Smooth muscle cell of bladder (primary cell): ENCODE measurements at places on chromosomes 6 and 20. TPM values are rescaled to one million over a fixed set of nuclear protein-coding genes. Genes with fewer than 3 reads are reported as not detected.

Gene NKX2-2
- not detected in 2 replicates for total RNA-seq

Gene MYBL2
- total RNA-seq: 0.37 and 0.71 TPM in 2 replicates

Gene TAP2
- 15.8 and 21.7 TPM in 2 replicates for total RNA-seq

Gene HCRTR2
- total RNA-seq: not detected in 2 replicates

Gene FKBP5
- 2.8 and 4.8 TPM in 2 replicates for total RNA-seq

Gene TDP2
- total RNA-seq: 27.4 and 46.0 TPM in 2 replicates

Gene MRPS26
- 38.3 and 44.7 TPM in 2 replicates for total RNA-seq

Gene EDN1
- 0.43 and 2.0 TPM in 2 replicates for total RNA-seq

Gene CCM2L
- not detected in 2 replicates for total RNA-seq

Gene GUCA1A
- 0.09 TPM in 1 of 2 replicates, not detected in the other for total RNA-seq

Gene ZNF76
- total RNA-seq: 17.2 and 17.5 TPM in 2 replicates

Gene RIMS1
- 0.14 and 0.28 TPM in 2 replicates for total RNA-seq

Gene ANKRD66
- not detected in 2 replicates for total RNA-seq

Gene SMPDL3A
- 174 and 196 TPM in 2 replicates for total RNA-seq

Gene ZNF334
- total RNA-seq: 1.8 and 2.0 TPM in 2 replicates

Gene ECI2
- 90.5 and 100 TPM in 2 replicates for total RNA-seq

Gene GLO1
- 87.0 and 92.2 TPM in 2 replicates for total RNA-seq
